Muscle of leg (tissue), 16 donors: ENCODE measurements at places on chromosomes 1 and 21. TPM values are rescaled to one million over a fixed set of nuclear protein-coding genes. Genes with fewer than 3 reads are reported as not detected.

RGS7 gene
- 0.13 TPM for total RNA-seq

FCGR2B gene
- 0.22 TPM for total RNA-seq

DNA sequence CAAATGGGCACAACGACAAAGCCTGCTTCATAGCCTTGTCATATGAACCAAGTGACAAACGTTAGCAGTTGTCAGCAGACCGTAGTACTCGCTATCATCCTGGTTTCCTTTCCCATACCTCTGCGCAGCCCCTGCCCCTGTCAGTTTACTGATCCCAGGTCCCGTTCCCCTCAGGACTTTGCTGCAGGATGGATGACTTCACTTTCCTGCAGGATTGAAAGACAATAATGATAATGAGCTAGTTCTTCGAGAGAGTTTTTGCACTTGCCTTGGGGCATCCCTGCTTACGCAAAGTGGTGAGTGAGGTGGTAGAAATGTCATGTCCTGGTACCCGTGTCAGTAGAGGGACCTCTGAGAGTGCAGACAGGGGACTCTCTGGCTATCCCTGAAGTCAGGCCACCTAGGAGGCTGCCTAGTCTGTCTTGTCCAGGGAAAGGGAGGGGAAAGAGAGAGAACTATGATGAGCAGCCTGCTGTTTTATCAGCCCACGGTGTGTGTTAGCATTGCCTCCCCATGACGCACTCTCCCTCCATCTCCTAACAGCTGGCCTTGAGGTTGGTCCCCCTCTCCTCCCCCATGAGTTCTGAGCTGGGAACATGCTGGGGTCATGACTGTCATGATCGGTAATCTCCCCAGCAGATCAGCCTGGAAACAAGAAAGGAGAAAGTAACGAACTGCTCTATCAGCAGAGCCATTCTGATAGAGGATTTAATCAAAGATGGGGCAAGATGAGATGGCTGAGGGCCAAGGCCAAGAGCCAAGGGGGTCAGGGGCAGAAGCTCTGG, 53.7 kb downstream of the ELK4 start:
- DNase-seq: no peak

SNX7 gene
- 36.4 TPM for total RNA-seq

PYHIN1 gene
- total RNA-seq: 0.22 TPM

- DNase-seq: no peak
These were observed 11.2 kb upstream of the RRP15 start for GRCh38 chr1:218273762-218274479.

RBM11 gene
- 0.13 TPM for total RNA-seq
